ENCODE measurements at places on chromosomes 4 and X. TPM values are rescaled to one million over a fixed set of nuclear protein-coding genes. Genes with fewer than 3 reads are reported as not detected.

Gene UCP1
- total RNA-seq, result not detected

- DNase-seq, result no peak
Observed at GRCh38 chr4:158621729-158622128, 50.0 kb downstream of the C4orf46 start.

DNA sequence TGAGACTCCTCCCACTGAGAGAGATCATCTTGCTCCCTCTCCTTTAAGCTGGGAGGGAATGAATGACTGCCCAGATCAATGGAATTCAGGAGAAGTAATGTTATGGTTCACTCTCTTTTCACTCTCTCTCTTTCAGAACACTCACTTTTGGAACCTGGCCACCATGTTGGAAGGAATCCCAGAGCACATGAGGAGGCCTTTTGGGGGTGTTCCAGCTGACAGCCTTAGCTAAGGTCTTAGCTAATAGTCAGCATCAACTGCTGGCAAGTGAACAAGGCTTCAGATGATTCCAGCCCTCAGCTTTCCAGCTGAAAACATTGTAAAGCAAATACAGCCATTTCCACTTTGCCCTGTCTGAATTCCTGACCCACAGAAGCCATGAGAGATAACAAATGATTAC lies 124.0 kb upstream of the CLNK start:
- DNase-seq, result no peak

- DNase-seq, result no peak
Observed at GRCh38 chrX:16664074-16664473, 14.1 kb downstream of the S100G start.

Gene SATL1
- 0.10 TPM for total RNA-seq
